Fibroblast of villous mesenchyme (primary cell): ENCODE measurements at places on chromosomes 7 and 10. TPM values are rescaled to one million over a fixed set of nuclear protein-coding genes. Genes with fewer than 3 reads are reported as not detected.

DNA sequence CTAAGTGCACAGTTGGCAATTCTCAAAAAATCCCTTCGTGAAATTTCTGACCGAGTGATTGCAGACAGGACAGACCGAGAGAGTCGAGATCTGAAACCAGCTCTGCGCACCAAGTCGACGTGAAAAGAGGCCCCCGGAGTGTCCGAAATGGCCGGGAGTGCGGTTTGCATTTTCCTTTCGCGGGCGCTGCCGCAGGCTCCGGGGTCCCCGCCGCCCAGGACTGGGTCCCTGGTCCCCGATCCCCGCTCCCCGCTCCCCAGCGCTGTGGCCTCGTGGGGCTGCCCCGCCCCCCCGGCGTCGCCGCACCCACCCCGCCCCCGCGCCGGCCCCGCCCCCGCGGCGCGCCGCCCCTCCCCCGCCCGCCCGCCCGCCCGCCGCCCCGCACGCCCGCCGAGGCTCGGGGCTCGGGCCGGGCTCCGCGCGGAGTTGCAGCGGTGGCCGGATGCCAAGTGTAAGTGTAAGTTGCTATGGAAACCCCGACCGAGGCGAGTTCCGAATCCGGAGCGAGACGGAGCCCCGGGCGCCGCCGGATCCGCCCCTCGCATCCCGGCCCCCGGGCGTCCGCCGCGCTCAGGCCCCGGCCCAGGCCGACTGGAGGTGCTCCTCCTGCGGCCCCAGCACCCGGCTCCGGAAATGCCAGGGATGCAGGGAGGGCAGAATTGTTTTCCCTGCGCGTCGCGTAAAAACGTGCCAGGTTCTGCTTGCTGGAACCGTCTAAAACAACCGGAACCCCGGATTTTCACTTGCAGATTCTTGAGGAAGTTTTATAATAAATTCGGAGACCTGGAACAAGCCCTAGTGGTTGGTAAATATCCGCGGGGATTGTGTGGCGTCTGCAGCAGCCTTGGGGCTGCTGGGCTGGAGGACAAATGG, 4.6 kb downstream of the BMI1 start:
- peak; percentile 67 for DNase-seq

- no peak for DNase-seq
These were observed 48.1 kb upstream of the TAS2R16 start for GRCh38 chr7:123043642-123044041.

NSUN6 gene
- 6.8 and 8.6 TPM in 2 replicates for total RNA-seq

DNA sequence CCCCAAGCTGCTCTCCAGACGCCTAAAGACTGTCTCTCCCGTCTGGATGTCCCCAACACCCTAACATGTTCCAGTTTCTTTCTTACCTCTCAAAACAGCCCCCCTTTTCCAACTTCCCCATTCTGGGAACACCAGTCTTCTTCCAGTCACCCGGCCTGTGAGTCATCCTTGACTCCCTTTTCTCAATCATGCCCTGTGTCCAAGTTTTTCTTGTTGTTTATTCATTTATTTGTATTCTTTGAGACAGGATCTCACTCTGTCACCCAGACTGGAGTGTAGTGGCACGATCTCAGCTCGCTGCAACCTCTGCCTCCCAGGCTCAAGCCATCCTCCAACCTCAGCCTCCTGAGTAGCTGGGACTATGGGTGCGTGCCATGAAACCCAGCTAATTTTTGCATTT, 15.6 kb downstream of the SNX10 start:
- peak; percentile 73 for DNase-seq

- no peak for DNase-seq
These were observed 915 bp upstream of the CALHM1 start for GRCh38 chr10:103459615-103460014.

DNA sequence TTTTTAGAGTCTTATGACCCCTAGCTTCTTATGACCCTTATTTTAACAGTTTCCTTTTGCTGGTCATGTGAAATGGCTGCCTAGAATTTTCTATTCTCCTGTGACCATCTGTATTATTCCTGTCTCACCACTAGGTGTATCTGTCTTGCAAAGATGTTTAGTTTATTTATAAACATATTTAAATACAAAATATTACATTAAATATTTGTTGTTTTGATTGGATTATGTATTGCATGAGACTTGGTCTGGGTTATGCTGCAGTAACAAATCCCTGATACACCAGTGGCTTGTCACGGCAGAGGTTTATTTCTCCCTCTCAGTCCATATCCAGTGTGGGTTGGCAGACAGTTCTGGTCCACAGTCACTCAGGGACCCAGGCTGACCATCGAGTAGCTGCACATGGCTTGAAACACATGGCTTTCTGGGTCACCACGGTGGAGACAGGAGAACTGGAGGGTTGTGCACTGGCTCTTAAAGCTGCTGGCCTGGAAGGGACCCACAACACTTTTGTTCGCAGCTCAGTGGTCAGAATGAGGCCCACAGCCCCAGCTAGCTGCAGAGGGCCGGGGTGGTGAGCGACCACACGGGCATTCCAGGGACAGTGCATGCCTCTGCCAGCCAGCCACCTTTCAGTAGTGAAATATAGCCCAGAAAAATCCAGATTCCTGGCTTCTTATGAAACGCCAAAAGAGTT, 7.4 kb downstream of the RASSF4 start:
- DNase-seq = no peak
